Urinary bladder (tissue), 4 donors: ENCODE measurements at places on chromosomes 6 and 20.

GRCh38 chr6:127288705-127289104 is 22.0 kb downstream of the RNF146 start:
- DNase-seq, result no peak

- DNase-seq, result no peak
These were observed 45.6 kb downstream of the TOX2 start for GRCh38 chr20:43960231-43960630.

DNA sequence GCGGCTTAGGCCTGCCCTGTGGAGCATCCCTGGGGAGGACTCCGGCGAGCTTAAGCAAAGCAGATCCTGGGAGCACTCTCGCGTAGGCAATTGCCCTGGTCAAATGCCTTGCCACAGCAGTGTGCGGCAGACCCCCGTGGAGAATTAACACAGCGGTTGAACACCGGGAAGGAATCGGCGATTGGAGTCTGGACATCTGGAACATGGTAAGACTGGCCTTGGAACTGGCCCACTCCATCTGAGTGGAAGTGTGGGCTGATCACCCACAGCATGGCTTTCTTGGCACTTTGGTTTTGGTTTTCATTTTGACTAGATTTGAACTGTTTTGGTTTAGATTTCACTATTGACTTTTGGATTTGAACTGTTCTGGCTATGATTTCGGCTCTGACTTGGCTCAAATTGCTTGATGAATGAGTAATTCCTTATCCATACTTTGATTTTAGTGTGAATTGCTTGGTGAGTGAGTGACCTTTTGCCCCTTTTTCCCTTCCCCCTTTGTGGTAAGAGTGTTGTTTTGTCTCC is 300.7 kb downstream of the RNGTT start:
- DNase-seq, result no peak

DNA sequence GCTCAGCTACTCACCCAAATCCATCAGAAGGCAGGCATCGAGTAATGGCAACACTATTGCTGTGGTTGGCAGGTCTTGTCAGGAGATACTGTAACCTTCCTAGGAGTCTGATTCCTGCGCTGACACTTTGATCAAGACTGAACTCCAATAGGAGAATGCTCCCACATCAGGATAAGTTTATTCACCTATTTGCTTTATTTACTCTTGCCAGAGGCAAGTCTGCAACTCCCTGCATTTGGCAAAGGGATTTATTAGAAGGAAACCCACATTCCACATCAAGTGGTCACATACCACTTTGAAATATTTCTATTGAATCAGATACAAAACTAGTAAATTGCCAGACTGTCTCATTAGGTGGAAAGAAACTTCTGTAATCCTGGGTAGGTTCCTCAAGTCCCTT is 43.5 kb downstream of the ZFAND3 start:
- DNase-seq, result no peak

- peak; percentile 76 for DNase-seq
These were observed 4.0 kb downstream of the CDKN1A start for GRCh38 chr6:36682328-36683144.

- DNase-seq, result no peak
These were observed 7.9 kb upstream of the COL12A1 start for GRCh38 chr6:75213732-75214131.

DNA sequence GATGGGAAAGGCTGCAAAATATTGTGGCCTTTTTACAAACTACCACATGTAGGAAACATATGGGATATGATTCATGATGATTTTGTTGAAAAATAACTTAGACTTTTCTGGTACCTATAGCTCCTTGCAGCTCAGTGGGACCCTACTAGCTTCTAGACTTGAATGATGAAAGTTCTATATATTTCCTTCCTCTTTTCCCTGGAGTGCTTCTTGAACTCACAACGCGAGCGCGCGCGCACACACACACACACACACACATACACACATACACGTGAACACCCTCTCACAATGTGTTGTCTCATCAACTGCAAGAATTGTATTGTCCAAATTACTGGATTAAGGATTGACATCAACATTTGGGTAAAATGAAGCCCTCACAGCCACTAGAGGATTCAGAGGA is 61.9 kb downstream of the TOX2 start:
- no peak for DNase-seq

DNA sequence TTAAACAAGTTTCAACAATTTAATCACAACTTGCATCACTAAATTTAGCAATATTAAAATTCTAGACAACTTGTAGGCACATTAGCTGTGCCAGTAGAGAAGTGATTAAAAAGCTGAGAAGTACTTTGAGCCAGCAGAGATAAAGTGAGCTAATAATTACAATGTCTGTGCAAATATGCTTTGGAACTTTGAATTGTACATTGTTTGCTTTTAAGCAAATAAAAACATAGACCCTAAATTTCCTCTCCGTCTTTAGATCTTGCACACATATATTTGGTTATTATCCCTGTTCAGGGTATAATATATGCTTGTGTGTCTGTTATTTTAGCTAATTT is 44.2 kb upstream of the DEFB112 start:
- no peak for DNase-seq

GRCh38 chr6:72216222-72217068 is 330.1 kb downstream of the RIMS1 start:
- peak; percentile 20 for DNase-seq
